Stimulated activated CD8-positive, alpha-beta memory T cell treated with anti-CD3 and anti-CD28 coated beads, Interleukin-7, amount 100 ng/mL, for 4 hours (primary cell): ENCODE measurements at places on chromosomes 16 and 17.
A peak's percentile ranks its signal among the peaks of the same experiment; 100 is the strongest.

DNA sequence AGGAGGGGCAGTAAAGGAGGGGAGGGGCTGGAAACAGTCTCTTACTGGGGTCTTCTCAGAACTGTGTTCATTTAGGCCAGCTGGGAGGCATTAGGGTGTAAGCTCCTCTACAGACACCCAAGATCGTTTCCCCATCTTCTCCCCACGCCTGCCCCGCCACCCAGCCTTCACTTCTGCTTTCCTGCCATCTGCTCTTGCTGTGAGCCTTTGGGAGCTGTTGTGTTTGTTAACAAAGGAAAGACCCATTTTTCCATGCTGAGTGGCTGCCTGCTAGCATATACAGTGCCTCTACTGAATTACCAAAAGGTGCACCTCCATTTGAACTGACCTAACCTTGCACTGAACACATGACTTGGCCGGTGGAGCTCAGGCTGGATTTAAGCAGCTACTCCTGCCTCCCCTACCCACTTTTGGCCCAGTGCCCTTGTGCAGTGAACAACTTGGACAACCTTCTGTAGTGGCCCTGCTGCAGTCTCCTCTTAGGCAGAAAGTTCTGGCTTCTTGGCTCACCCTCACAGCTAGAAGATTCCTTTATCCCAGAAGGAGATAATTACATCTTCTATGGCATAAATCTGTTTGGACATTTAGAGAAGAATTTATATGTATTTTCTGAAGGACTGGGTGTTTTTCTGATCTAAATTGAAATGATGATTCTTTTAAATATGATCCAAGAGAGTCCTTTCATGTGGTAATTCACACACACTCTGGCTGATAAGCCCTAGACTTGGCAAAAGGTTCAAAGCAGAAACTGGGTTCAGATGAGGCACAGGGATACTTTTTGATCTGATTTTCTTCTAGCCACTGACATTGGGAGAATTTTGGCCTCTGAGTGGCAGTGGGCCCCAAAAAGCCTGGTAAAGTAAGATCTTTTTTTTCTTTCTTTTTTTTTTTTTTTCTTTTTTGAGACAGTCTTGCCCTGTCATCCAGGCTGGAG lies 81.9 kb upstream of the HNF1B start:
- no peak for DNase-seq

DNA sequence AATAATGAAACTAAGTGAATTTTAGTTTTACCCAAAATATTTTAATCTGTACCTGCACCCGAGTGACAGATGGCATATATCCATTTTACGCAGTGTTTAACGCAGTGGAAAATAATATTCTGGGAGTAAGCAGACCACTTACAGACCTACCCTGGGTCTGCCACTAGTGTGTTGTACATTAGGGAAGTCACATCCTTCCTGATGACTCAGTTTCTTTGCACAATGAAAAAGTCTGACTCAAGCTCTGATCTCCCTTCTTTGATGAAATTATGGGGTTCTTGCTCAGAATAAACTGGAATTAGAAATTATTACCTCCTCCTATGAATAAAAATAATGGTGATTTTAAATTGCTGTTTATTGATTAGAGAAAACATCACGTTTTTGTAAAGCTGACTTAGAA lies 123.2 kb upstream of the AXIN2 start:
- DNase-seq: no peak

DNA sequence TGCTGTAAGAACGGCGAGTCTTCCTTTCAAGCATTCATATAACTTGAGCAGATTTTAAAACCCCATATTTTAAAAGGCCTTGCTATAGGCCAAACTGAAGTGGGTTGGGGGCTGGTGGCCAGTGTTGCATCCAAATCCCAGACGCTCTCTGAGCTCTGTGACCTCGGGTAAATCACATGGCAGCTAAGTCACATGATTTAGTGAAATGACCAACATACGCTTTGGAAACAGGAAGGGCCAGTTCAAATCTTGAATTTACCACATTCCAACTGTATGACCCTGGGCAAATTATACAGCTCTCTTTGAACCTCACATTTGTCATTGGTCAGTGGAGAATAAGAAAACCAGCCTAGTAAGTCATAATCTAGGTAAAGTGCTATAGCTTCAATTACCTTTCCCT lies 519.3 kb downstream of the HAPSTR1 start:
- DNase-seq: no peak

GRCh38 chr17:38541281-38541680 lies 64.5 kb downstream of the SRCIN1 start:
- DNase-seq: no peak

- DNase-seq: no peak
Observed at GRCh38 chr17:30236766-30237165, 1.3 kb upstream of the SLC6A4 start.

GRCh38 chr16:27273330-27273669 lies 4.7 kb upstream of the NSMCE1 start:
- no peak for DNase-seq

DNA sequence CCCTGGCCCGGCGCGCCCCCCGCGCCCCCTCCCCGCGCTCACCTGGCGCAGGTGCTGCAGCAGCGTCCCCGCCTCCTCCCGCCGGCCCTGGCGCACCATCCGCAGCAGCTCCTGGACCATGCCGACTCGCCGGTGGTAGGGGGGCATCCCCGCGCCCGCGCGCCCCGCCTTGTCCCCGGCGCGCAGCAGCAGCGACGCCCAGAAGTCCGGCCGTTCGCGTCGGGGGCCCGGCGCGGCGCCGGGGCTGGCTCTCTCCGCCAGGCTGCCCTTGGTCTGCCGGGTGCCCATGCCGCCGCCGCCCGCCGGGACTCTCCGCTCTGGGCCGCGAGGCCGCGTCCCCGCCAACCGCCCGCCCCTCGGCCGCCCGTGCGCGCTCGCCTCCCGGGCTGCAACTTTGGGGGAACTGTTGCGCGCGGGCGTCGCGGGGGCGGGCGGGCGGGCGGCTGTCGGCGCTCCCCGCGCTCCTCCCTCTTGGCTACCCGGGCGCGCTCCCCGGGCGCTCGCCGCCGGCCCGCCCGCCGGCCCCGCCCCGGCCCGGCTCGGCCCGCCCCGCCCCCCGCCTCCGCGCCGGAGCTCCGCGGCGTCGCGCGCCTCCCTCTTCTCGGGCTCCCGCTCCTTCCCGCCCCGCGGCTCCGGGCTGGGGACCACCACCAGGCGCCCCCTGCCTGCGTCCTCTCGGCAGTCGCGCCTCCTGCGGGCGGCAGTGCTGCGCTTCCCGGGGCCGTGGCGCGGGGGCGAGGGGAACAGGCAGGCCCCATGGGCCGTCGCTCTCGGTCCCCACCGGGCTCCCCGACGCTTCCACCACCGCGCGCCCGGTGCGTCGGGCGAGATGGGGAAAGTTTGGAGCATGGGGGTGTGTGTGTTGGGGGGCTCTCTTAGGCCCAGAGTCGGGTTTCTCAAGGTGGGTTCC lies at the start of gene LRRC75A:
Gene LRRC75A (minus strand): TSS at position 491 of the 910 bp plus-strand sequence. CDS start 203 bp downstream, at position 288.
- DNase-seq: peak; percentile 1

- DNase-seq: no peak
Observed at GRCh38 chr17:81885869-81886548, 5.4 kb downstream of the ALYREF start.

- DNase-seq: no peak
Observed at GRCh38 chr16:8686031-8686621, 11.7 kb downstream of the ABAT start.

- DNase-seq: no peak
Observed at GRCh38 chr17:38789185-38789584, 10.2 kb downstream of the PIP4K2B start.

DNA sequence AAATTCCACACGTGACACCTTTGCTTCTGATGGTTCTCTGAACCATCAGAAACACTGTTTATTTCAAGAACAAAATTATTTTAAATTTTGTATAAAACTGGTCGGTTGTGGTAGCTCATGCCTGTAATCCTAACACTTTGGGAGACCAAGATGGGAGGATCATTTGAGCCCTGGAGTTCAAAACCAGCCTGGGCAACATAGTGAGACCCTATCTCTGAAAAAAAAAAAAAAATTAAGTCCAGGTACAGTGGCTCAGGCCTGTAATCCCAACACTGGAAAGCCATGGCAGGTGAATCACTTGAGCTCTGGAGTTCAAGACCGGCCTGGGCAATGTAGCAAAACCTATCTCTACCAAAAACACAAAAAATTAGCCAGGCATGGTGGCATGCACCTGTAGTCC lies 8.3 kb upstream of the KANSL1 start:
- no peak for DNase-seq

DNA sequence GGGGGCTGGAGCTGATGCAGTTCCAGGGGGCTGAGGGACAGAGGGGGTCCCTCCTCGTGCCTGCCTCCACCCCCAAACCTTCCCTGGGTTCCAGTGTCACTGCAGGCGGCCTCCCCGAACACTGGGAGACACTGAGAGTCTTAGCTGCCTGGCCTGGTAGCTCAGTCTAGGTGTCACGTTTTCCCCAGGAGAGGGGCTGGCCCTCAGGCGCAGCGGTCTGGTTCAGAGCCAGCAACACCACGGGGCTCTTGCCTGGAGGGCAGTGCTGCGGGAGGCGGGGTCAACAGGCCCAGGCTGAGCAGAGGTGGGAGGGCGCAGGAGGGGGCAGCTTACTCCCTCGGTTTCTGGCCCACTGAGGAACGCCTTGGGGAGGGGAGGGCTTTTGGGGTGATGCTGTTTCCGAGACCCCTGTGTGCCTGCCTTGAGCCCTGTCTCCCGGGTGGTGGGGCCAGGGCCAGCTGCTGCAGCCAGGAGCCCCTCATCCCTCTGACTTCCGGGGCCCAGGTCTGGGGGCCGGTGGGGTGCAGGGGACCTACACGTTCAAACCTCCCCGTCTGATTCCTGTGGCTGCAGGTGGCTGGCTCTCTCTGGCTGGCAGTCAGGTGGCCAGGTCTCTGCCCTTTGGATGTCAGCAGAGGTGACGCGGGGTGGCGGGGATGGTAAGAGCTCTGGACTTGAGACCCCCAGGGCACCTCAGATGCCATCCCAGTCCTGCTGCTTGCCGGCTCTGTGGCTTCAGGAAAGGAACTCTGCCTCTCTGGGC lies 89.3 kb upstream of the GSE1 start:
- DNase-seq: no peak

- no peak for DNase-seq
Observed at GRCh38 chr17:57068222-57068658, 16.8 kb upstream of the AKAP1 start.

- DNase-seq: no peak
Observed at GRCh38 chr17:38439436-38439835, 11.2 kb downstream of the ARHGAP23 start.
